Sciatic nerve (tissue), 2 donors: ENCODE measurements at places on chromosomes 11 and 22.

- no peak for DNase-seq
Measured at GRCh38 chr22:44638971-44639760, 62.8 kb upstream of the PRR5 start.

- DNase-seq: no peak
Measured at GRCh38 chr22:50376085-50376651, 33.0 kb downstream of the PPP6R2 start.

- peak; percentile 69 for DNase-seq
Measured at GRCh38 chr11:44524751-44525201, 40.7 kb upstream of the CD82 start.

GRCh38 chr11:99418927-99419720, 398.4 kb downstream of the CNTN5 start:
- DNase-seq: no peak

GRCh38 chr11:100956351-100956750, 173.3 kb downstream of the PGR start:
- DNase-seq: no peak

DNA sequence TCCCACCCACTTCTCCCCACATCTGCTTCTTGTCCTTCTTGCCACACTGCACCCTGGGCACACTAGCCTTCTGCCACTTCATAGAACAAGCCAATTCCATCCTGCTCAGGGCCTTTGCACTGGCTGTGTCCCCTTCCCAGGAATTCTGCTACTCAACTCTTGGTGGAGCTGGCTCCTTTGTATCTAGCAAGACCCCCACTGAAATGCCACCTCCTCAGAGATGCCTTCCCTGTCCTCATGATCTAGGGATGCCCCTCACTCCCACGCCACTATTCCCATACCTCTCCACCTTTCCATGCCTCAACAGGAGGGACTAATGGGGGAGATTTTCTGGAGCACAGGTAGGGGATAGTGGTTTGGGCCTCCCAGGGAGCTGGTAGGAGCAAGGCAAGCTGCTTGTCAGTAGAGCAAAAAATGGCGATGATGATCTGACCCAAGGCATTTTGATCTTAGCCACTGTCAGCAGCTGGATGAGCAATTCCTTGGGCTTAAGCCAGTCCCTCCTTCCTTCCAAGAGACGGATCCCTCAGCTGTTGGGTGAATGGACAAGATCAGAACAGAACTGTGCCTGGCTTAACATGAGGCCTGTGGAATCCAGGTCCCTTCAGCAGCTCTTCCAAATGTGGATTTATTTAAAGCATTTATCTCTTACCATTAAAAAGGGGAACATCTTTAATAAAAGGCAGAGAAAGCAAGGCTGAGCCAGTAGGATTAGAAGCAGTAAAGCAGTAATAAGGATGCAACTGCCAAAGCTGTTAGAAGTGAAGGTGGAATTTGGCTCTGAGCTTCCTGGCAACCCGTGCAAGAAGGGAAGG, 4.0 kb upstream of the PRDM11 start:
- DNase-seq: no peak

DNA sequence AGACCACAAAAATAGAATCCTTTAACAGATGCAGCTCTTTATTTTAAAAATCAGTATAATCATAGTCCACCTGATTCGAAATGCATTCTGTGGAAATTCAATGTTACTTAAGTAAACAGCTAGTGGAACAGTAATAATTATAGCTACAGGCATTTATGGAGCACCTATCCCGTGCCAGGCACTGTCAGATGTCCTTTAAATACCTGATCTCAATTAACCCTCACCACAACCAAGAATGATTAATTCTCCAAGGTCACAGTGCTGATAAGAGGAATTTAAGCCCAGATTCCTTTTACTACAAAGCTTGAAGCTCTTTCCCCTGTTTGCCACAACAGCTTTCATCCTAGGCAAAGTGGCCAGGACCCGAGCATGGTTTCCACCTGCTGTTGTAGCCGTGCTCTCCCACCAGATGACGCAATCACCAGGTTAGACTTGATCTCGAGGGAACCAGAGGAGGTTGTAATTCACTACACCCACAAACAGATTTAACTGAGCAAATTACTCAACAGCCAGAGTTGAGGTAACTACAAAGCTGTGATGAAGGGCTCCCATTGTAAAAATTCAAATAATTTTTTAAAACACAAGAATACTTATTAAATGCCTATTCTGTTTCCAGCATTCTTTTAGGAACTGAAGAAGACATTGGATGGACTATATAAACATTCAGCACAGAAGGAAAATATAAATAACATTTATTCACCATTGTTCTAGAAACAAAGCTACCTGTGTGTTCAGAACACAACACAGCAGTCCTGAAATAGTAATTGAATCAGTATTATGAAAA, 10.3 kb downstream of the PRDM10 start:
- no peak for DNase-seq

GRCh38 chr11:22407921-22408320, 69.7 kb downstream of the SLC17A6 start:
- DNase-seq: no peak

DNA sequence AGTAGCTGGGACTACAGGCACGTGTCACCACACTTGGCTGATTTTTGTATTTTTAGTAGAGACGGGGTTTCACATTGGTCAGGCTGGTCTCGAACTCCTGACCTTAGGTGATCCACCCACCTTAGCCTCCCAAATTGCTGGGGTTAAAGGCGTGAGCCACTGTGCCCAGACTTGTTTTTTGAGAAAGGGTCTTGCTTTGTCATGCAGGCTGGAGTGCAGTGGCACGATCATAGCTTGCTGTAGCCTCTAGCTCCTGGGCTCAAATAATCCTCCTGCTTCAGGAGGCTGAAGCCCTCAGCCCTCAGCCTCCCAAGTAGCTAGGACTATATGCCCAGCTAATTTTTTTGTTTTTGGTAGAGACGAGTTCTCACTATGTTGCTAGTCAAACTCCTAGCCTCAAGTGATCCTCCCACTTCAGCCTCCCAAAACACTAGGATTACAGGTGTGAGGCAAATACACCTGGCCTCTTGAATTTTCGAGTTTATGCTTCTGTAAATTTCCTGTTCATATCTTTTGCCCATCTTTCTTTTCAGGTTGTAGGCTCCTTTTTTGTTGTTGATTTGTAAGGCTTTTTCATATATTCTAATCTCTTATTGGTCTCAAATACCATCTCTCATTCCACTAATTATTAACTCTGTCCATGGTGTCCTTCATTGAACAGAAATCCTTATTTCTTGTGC, 3.4 kb upstream of the RBM4B start:
- no peak for DNase-seq

DNA sequence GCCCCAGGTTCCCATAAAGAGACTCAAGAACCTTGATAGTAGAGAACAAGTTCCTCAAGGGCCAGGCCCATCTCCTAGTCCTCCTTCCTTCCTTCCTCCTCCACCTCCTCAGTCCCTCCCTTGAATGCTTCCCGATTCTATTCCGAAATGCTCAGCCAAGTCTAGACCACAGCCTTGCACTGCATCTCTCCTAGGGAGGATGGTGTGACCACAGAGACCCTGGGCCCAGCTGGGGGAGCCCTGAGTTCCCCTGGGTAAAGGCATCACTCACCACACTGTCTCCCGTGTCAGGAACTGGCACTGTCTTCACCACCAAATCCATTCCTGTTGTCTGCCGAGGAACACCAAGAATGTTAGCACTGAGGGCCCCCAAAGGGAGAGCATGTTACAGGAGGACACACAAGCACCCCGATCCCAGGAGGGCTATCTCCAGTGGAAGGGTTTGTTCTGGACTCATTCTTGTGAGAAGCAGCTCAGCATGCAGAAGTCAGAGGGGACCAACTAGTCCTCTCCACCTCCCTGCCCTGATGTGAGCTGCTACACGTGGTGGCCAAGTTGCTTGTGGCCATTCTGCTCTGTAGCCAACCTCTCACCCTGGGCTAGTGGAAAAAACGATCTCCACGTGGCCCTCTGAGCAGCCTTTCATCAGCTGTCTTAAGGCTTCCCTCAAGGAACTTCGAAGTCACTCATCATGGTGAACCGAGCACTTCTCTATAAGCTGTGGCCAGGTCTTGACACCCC, 8.7 kb downstream of the IFT27 start:
- DNase-seq: no peak

GRCh38 chr22:42347281-42347824, 76.9 kb upstream of the TCF20 start:
- DNase-seq: no peak

GRCh38 chr11:105033781-105034180, 1.2 kb downstream of the CASP1 start:
- no peak for DNase-seq

DNA sequence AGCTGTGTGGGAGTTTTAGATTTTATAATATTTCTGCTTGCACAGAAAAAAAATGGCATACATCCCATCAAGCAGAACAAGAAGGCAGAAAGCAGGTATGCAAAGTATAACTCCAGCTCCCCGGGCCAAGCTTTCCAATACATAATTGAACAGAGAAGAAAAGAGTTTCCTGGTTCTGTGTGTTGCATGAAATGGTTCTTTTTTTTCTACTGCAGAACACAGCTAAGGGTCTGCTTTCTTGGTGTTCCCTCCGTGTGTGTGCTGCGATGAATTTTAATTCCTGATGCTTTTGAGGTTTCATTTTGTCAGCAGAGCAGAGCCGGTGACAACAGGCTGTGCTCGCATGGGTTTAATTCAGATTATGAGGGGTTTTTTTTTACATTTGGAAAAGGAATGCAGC, 70.7 kb upstream of the TTC12 start:
- DNase-seq: no peak

- no peak for DNase-seq
Measured at GRCh38 chr11:62120001-62120400, 3.8 kb upstream of the INCENP start.

GRCh38 chr11:36622431-36623136, 24.5 kb upstream of the RAG2 start:
- no peak for DNase-seq

GRCh38 chr11:197741-198235, 4.9 kb downstream of the SCGB1C1 start:
- DNase-seq: peak; percentile 55

- DNase-seq: peak; percentile 63
Measured at GRCh38 chr11:11243209-11243589, 109.9 kb downstream of the CSNK2A3 start.
